Foreskin keratinocyte (primary cell): ENCODE measurements at places on chromosomes 12 and 14. TPM values are rescaled to one million over a fixed set of nuclear protein-coding genes. Genes with fewer than 3 reads are reported as not detected.

DNA sequence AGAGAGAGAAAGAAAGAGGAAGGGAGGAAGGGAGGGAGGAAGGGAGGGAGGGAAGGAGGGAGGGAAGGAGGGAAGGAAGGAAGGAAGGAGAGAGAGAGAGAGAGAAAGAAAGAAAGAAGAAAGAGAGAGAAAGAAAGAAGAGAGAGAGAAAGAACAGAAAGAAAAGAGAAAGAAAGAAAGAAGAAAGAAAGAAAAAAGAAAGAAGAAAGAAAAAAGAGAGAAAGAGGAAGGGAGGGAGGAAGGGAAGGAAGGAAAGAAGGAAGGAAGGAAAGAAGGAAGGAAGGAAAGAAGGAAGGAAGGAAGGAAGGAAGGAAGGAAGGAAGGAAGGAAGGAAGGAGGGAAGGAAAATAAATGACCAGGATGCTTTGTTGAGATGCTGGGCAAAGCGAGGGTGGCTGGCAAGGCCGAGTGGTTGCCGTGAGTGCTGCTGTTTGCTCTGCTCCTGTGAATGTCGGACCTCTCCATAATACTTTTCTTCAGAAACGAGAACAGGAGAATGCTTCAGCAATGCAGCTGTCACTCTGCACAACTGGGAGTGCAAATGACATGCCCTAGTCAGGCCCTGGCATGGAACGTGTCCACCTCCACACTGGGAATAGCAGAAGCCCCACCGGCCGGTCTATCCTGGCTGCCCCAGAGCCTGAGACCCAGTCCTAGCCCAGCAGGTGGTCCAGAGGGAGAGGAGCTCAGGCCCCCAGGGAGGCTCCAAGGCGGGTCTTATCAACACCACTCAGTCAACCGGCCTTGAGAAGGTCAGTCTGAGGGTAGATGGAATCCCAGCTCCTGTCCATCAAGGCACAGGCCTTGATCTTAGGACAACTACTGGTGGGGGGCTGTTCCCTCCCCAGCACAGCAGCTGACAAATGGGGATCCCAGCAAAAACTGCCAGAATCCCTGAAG, 25.1 kb upstream of the EIF5 start:
- no peak for DNase-seq

DNA sequence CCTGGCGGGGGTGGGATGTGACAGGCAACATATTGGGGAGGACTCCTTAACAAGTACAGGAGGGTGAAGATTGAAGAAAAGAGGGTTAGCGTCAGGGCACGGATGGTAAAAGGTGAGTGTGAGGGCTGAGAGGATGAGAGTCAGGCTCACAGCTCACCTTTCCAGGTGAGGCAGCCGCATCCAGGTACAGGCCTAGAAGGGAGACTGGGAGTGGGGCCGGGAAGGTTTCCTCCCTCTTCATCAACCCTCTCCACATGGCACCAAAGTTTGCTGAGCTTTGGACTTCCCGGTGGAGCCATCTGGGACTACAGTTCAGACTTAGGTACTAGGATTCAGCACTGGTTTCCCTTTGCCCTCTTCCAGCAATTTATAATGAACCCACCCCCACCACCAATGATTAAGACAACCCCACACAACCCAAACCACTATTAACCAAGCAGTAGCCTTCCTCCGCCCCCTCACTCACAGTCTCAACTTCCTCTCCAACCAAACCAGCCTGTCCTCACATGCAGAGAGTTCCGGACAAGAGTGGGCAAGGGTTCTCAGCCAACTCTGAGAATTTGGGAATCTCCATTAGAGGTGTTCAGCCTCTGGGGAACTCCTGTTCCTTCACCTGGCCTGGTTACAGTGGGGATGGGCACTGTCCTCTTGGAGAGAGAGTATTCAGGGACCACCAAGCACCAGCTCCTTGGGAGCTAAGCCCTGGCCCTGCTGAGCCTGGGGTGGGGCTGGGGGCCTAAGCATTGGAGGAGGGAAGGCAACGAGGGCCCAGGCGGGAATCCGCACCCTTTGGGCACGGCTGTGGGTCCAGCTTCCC, 2.4 kb upstream of the HOXC4 start:
- peak; percentile 78 for DNase-seq

GRCh38 chr12:57830393-57830792, 11.9 kb upstream of the AVIL start:
- DNase-seq, result no peak

MYO1H gene
- total RNA-seq, result not detected in 2 replicates

P3H3 gene
- 33.4 and 35.0 TPM in 2 replicates for total RNA-seq
